IPS DF 19.7 (cell line): ENCODE measurements at places on chromosomes 2 and 18.

- no peak for DNase-seq
Observed at GRCh38 chr2:143357966-143358365, 228.7 kb downstream of the ARHGAP15 start.

DNA sequence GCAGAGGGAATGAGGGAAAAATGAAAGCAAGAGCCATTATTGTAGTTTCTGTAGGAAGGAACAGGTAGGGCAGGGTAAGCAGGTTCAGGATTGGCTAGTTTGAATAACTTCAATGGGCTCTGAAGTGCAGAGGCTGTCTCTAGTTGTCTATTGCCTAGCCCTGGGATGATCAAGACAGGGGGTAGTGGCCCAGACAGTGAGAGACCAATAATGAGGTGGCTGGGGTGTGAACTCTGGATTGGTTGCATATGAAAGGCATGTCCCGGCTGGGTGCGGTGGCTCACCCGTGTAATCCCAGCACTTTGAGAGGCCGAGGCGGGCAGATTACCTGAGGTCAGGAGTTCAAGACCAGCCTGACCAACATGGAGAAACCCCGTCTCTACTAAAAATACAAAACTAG, 67.5 kb upstream of the SLC38A11 start:
- no peak for DNase-seq

- peak; percentile 75 for DNase-seq
Observed at GRCh38 chr2:165573534-165574461, 104.3 kb downstream of the CSRNP3 start.

DNA sequence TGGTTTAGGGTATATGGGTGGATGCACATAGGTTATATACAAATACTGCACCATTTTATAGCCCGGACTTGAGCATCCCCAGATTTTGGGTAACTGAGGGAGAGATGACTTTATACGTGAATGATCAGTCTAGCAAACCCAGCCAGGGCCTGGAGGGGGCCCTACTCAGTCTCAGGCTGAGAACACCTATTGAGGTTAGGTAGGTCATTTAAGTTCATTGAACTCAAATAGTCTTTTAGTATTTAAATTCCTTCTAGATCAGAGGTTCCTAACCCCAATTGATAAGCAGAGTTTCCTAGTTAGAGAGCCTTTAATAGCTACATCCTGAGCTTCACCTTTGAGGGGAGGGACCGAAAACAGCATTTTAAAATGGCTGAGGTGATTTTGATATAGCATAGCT, 487.0 kb downstream of the DCC start:
- DNase-seq: peak; percentile 7

GRCh38 chr18:26547646-26548414, 523 bp downstream of the KCTD1 start:
- no peak for DNase-seq

DNA sequence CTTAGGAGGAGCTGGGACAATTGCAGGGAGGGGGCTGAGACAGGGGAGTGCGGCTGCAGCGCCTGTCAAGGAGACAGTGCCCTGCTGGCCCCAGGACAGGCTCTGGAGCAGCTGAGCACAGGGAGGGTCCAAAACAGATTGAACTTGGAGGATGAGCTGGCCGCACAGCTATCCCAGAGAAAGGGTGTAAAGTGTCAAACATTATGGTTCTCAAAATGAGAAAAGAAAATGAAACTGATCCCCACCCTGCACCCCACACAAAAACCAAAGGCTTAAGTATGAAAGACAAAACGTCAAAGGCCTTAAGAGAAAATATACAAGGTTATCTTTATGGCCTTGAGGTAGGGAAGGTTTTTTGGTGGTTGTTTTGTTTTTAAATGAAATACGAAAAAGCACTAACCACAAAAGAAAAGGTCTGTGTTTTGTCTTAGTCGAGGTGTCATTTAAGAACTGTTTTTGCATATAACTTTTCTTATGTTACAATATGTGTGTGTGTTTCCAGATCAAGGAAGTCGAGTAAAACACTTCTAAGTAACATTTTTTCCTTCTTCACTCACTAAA, 111.8 kb downstream of the HDAC4 start:
- no peak for DNase-seq

DNA sequence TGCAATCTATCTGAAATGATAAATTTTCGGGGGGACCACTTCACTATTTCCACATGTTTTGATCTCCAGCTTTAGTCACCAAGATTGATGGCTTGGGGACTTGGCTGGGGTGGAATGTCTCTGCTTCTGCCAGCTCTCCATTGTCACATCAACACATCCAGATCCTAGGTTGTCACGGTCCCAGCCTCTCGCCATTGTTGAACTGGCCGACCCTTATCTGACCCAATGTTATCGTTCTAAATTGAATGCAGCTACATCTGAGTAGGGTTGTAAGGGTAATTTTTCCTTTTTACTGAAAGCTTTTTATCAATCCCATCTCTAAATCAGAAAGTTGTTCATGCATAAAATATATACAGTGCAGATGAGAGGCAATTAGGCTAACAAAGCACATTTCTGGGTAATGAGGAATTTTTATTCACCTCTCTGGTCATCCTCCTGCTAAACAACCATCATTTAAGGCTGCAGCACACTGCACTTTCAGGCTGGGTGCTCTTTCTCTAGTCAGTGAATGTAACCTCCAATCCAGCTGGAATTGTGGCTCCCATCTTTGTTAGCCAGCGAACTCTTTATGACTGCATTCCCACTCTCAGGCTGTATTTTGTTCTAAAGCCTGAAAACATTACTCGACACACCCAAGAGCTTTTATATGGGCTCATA, 128.2 kb downstream of the COL4A4 start:
- DNase-seq: no peak

DNA sequence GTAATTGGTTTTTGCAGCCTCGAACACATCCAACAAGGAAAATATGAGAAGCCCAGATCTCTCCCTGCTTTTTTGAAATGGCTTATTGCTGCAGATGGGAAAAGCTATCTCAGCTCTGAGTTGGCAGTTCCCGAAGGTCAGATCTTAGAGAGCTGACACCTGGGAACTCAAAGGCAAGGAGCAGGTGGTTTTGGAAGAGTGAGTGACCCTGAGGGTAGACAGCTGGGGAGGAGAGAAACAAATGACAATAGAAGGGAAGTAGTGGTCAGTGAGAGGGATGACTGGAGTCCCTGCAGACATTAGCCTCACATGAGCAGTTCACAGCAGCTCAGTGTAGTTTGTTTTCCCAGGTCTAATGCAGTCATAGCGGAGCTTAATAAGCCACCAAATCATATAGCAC, 317.9 kb downstream of the STK39 start:
- DNase-seq: no peak

GRCh38 chr2:227872676-227873075, 1.2 kb downstream of the DAW1 start:
- DNase-seq: no peak

DNA sequence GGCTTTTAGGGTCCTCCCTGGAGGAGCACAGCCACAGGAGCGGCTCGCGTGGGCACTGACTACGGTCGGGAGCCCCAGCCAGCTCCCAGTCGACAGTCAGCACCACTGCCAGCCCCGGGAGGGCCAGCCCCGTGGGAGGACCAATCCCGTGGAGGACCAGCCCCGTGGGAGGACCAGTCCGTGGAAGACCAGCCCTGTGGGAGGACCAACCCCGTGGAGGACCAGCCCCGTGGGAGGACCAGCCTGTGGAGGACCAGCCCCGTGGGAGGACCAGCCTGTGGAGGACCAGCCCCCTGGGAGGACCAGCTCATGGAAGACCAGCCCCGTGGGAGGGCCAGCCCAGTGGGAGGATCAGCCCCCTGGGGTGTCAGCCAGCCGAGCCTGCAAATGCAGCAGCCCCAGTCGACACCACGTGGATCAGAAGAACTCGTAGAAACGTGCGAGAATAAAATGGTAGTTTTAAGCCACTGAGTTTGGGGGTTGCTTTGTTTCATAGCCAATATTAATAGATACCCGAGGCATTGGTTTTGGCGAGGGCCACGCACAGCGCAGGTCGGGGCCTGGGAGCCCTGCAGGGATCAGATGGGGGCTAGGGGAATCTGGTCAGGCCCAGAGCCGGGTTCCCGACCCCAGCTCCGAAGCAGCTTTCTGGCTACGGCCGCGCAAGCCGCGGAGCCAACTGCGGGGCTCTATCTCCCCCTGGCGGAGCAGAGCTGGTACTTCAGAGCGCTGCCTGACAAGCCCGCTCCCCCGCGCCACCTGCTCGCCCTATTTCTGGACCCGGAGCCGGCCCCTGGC, 73.0 kb downstream of the TEX51 start:
- no peak for DNase-seq

DNA sequence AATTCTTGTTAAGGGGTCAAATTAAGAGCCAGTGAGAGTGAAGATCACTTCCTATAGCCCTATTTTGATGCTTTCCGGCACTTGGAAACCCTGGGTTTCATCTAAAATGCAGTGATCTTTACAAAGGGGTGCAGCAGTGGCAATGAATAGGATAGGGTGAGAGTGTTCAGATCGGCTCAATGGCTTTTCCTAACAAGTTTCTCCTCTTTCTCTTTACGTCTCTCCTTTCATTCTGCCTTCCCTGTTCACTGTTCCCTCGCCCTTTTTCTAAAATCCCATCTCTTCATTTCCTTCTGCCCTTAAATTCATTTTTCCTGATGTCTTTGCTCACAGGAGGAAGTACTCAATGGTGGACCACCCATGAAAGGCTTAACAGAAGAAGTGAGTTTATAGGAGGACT, 86.0 kb downstream of the CTIF start:
- DNase-seq: no peak

- no peak for DNase-seq
Observed at GRCh38 chr2:126943612-126944348, 45.1 kb downstream of the TEX51 start.

DNA sequence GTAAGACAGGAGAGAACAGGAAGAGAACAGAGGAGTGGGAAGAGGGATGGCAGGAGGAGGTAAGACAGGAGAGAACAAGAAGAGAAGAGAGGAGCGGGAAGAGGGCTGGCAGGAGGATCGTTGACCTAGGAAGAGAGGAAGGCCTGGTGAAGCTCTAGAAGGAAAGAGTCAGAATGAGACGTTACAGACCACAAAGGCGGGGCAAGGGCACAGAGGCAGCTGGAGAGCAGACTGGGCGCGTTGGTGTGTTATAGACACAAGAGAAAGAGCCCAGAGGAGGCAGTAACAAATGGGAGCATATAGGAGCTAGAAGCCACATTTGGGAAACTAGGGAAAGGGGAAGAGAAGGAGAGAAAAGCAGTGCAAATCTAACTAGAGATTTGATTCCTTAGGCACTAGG, 26.6 kb downstream of the PTRHD1 start:
- DNase-seq: no peak

GRCh38 chr18:45871431-45872084, 46.1 kb downstream of the SIGLEC15 start:
- DNase-seq: no peak

GRCh38 chr2:3298191-3298590, 79.4 kb downstream of the EIPR1 start:
- no peak for DNase-seq

- DNase-seq: no peak
Observed at GRCh38 chr2:104846786-104847585, 6.9 kb upstream of the POU3F3 start.

DNA sequence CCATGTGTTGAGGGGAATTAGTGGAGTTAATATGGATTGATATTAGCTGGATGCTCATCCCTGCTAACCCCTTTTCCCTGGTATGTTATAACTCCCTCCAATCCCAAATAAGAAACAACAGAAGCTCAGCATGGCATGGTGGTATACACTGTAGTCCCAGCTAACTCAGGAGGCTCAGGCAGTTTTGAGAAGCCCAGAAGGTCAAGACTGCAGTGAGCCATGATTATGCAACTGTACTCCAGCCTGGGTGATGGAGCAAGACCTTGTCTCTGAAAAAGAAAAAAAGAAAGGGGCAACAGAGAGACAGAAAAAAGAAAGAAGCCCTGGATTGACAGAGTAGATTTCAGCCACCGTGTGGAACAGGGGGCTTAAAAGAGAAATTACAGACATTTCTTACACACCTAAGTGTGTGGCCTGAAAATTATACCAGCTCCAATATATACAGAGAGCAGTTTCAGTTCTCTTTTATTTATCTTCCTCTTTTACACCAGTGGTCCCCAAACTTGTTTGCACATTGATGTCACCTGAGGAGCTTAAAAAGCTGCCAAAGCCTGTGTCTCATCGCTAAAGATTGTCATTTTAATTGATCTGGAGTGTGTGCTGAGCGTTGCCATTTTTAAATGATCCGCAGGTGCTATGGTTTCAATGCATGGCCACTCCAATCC, 203.6 kb downstream of the UBE2E3 start:
- DNase-seq: no peak

- DNase-seq: no peak
Observed at GRCh38 chr2:134208825-134209224, 45.0 kb upstream of the MGAT5 start.

GRCh38 chr18:22300665-22301636, 116.8 kb downstream of the CTAGE1 start:
- no peak for DNase-seq

- DNase-seq: no peak
Observed at GRCh38 chr18:29004921-29005320, 828.0 kb upstream of the CDH2 start.

- no peak for DNase-seq
Observed at GRCh38 chr2:136383167-136383566, 265.2 kb upstream of the CXCR4 start.

DNA sequence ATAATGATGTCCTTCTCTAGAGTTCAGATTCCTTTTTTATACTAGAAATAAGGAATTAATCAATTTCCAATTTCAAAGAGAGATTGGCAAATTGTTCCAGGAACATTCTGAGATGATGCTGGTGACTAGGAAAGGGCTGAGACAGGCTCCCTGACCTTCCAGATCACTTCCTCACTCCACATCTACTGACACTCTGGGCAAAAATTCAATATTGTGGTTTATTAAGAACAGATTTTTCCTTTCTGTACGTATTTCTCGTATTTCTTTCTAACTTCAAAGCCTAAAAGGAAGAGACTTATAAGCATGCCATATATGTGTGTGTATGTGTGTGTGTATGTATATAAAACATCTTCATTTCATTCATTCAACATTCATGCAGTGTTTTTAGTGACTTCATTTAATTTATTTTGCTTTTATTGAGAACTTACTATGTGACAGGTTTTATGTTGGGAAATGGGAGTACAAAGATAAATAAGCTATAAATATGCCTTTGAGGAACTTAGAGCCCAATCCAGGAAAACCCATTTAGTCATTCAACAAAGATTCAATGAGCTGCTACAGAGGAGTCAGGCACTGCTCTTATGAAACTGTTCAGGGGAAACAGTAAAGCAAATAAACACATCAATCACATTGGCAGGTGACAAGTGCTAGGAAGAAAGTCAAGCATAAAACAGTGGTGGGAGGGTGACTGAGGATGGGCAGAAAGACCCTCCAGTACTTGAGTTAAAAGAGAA, 137.9 kb downstream of the RDH14 start:
- no peak for DNase-seq

GRCh38 chr18:41372046-41372665, 582.9 kb upstream of the PIK3C3 start:
- DNase-seq: peak; percentile 15

DNA sequence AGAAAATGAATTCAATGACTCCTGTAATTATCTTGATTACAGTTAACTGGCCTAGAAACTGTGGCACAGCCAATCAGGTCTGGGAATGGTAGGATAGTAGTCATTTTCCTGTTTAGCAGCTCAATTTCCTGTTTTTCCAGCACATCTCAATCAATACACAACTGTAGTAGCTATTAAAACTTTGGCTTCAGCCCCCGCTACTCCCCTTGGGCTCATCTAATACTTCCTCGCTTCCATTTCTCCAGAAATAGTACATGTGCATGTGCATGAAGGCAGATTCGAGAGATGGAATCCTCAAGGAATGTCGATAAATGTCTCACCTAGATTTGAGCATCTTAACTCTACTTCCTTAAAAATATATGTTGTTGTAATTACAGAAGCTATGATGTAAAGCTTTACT, 9.7 kb downstream of the COBLL1 start:
- DNase-seq: no peak
